ENCODE measurements at places on chromosomes 5 and 9. TPM values are rescaled to one million over a fixed set of nuclear protein-coding genes. Genes with fewer than 3 reads are reported as not detected.
A peak's percentile ranks its signal among the peaks of the same experiment; 100 is the strongest.

GRCh38 chr5:93156566-93156965 lies 424.5 kb downstream of the NR2F1-AS1 start:
- no peak for DNase-seq

GRCh38 chr5:68084396-68084795 lies 131.2 kb upstream of the PIK3R1 start:
- no peak for DNase-seq

DNA sequence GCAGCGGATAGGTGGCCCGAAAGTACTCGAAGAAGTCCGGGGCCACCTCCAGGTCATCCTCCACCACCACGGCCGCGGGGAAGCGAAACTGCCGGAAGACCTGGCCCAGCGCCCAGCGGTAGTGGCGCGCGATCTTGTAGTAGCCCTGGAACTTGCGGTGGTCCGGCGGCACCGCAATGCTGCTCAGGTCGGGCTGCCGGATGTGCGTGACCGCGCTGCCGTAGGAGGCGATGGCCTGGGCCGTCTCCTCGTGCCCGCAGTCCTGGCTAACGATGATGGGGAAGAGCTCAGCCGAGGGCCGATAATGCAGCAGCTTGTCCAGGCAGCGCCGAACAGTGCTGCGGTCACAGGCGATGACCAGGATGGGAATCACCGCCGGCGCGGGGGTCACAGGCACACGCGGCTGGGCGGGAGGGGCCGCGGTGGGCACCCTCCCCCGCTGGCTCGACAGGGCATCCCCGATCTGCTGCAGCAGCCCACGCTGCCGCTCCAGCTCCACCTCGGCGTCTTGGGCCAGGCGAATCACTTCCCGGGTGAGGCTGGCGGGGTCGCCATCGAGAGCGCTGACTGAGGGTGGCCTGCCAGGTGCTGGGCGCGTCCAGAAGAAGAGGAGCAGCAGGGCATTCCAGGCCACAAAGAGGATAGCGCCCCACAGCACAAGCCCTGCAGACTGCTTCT lies 10.2 kb downstream of the MGAT1 start:
- no peak for DNase-seq

DNA sequence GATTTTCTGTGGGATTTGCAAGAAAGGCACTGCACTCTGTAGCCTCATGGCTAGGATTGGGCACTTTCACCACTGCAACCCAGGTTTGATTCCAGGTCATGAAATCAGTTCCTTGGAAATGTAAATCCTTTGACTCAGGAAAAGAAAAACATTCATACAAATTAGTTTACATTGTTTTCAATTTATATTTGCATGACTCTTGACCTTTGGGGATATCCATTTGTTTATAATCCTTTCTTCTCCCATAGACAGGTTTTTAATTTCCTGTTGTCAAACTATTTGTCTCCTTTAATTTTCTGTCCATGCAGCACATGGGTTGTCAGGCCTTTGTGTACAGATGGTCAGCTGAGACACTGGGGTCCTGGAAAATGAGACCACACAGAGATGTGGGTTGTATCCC lies 801.5 kb downstream of the NR2F1-AS1 start:
- no peak for DNase-seq

DNA sequence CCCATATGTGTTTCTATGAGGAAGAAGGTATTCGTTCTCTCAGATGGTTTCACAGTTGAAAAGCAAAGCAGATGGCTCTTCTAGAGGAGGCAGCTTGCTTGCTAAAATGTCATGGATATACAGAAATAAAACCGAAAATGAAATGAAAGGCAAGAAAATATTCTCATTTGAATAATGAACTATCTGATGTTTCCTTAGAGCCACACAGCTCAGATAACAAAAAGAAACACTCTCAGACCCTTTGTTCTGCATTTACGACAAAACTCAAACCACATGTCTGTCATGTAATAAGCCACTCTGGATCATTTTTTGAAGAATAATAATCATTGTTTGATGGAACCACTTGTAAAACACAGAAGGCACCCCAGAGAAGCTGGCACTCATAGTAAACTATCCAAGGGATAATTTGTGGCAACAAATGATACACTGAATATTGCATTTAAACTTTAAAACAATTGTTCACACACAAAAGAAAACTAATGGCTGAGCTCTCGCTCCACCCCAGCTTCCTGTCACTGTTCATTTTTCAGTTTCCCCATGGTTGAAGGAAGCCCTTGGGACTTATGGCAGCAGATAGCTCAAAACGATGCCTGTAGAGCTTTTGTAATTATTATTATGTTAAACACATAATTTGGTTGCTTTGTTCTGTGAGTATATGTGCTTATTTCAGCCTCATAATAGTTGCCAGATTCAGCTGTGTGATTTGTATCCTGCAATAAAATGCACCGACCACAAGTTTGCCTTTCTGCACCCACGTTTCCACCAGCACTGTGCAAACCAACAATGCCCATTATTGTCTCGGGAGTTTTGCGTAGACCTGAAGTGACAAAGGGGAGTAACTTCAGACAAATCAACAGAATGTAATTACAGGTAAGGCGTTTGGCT lies 256.0 kb downstream of the TMEM167A start:
- no peak for DNase-seq

GRCh38 chr5:139725073-139725830 lies 70.4 kb upstream of the PSD2 start:
- peak; percentile 99 for DNase-seq

GRCh38 chr5:153919161-153919560 lies 119.5 kb downstream of the FAM114A2 start:
- no peak for DNase-seq

DNA sequence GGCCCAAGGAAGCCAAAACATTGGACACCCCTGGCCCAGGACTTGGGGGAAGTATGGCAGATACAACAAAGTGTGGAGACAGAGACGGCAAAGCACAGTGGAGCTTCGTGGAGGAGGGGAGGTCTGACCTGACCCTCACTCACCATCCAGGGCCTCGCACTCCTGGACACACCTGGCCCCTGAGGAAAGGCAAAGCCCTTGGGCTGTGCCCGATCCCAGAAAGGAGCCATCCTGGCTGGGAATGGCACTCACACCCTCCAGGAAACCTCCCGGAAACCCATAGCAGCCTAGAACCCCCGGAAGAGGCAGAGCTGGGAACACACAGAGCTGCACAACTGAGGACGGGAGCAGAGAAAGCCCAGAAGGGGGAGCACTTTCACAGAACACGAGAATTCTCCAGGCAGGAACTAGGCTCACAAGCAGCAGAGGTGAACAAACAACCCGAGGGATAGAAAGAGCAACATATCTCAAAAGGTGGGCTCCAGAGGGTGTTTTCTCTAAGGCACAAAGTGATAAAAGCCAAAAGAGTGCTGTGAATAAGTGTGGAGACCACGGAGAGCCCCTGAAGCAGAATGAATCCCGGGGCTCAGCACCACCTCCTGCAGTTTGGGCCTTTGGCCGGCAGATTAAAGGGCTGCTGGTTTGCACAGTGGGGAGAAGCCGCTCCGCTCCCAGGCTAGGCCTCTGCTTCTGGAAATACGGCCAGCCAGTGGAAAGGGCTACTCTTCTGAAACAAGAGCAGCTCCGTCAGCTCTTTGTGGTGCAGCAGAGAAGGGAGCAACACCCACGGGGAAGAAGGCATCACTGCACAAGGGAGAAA lies 108.2 kb downstream of the UBE2R2 start:
- peak; percentile 54 for DNase-seq

- peak; percentile 54 for DNase-seq
These were observed 36.9 kb upstream of the LURAP1L start for GRCh38 chr9:12737871-12738270.

GRCh38 chr9:73172901-73173215 lies 21.2 kb downstream of the ANXA1 start:
- DNase-seq = no peak

DNA sequence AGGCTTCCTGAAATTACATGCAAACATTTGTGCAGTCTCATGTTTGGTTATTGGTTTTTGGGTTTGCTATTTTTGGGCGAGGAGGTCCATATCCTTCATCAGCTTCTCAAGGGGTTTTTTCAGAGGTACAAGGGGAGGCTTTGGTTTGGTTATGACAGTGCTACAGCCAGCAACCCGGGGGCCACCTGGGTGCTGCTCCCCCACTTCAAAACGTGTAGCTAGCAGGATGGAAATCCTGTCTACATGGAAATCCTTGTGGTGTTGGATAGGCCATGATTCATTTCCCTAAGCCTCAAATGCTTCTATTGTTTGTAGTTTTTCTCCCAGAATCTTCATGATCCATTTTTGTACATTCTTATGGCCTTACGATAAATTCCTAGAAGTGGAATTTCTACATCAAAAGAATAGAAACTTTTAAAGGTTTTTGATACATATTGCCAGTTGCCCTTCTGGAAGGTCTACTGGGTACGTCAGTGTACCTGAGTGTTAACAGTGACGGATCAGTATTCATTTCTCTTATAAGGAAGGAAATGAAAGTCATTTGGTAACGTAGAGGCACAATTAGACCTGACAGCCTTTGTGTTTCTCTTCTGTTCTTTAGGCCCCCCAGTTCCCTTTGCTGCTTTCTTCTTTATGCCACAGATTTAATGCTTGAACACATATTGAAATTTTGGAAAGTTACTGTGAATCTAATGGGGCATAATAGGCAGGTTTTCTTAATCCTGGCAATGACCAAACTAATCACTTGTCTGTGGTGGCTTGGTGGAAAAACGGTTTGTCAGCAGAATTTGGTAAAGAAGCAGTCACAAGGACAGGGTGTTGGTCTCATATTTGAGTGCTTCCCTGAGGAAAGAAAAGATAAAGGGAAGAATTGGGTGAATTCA lies 69.7 kb upstream of the ABL1 start:
- DNase-seq = no peak

DNA sequence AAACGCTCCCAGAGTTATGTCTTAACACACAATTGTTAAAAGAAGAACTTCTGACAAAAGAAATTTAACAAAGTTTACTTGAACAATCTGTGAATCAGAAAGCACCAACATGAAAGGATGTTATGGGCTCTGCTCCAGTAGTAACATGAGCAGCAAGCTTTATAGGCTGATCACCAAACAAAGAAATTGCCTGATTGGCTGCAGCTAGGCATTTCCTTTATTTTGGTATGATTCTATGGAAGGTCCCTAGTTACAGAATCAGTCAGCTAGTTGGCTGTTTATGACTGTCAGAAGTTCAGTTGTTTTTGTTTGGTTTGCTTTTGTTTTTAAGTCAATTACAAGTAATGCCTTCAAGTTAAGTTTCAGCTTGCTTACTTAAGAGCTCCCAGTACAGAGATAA lies 102.4 kb upstream of the SMC2 start:
- no peak for DNase-seq

GRCh38 chr5:179400020-179400419 lies 54.8 kb upstream of the ADAMTS2 start:
- DNase-seq = no peak

GRCh38 chr9:71364186-71364955 lies 242.9 kb upstream of the TRPM3 start:
- no peak for DNase-seq

DNA sequence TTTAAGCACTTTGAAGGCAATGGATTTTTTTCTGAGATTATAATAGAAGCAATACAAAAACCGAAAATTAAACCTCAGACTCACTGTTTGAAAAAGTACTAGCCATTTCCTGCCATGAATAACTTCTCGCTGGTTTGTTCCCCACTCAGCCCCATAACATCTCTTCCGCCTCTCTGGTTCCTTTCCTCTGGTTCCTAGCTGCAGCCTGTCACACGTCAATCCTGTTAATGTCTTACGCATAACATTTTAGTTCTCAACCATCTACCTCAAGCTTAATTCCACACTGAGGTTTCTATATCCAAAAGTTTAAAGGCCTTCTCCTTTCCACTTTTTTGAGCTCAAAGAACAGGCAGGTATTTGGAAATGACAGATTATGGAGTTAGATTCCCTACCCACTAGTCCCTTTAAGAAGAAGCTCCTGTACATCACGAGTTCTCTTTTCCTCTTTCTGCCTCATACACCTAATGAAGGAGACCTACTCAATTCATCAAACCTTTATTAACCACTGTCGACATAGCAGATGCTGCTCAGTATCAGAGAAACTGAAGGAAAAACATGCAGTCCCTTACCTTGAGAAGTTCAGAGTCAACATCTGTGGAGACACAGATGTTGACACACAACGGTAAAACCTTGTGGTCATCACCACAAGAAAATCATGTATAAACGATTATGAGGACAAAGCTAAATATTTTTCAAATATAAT lies 243.0 kb upstream of the PTGER4 start:
- DNase-seq = no peak

DNA sequence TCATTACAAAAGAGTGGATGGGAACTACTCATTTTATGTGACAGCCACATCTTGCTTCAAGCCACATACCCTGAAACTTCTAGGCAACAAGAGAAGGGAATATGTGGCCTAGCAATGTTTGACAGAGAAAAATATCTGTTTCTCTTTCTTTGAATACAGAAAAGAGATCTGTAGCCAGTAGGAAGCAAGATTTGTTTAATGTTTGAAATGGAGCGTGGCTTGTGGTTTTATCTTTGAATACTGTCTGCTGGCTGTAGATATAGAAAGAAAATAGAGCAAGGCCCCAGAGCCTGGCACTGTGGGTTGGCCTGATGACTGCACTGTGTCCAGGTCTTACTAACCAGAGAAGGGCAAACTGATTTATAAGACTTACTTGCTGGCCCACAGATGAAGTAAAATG lies 133.8 kb downstream of the ARHGEF28 start:
- DNase-seq = no peak

- DNase-seq = no peak
These were observed 818.5 kb downstream of the SEMA5A start for GRCh38 chr5:8727396-8727795.

DNA sequence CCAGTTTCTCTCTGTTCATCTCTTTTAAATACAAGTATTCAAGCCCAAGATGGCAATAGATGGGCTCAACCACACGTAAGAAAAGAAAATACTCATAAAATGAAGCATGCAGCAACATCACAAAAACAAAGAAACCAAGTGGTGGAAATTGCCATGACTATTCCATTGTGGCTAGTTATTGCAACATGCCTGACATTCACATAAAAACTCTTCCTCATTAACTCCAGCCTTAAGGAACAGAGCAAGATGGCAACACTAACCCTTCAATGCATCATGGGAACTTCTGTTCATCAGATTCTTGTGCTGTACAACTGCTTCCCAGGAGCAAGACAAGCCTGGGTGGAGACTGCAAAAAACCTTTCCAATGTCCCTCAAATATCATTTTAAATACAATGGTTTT lies 1.4 kb upstream of the GLIS3 start:
- DNase-seq = no peak

GRCh38 chr9:136159851-136160250 lies 41.2 kb upstream of the TMEM250 start:
- DNase-seq = no peak

GRCh38 chr5:133928587-133929393 lies 39.6 kb downstream of the C5orf15 start:
- DNase-seq = no peak

- DNase-seq = no peak
These were observed 1222.9 kb downstream of the PTPRD start for GRCh38 chr9:9389904-9390303.

GRCh38 chr9:38000735-38001134 lies 68.3 kb downstream of the SHB start:
- no peak for DNase-seq

Gene LTC4S
- total RNA-seq = 0.94 TPM

Gene PCDHA1
- total RNA-seq = 0.10 TPM

Gene SLC36A2
- total RNA-seq = not detected

Gene PCDHGA7
- total RNA-seq = 2.3 TPM

Gene MARCHF6
- total RNA-seq = 44.0 TPM

Gene RGMB
- total RNA-seq = 206 TPM

Gene PCDHB12
- total RNA-seq = 5.4 TPM

Gene NDUFAF2
- 33.9 TPM for total RNA-seq

Gene SURF2
- total RNA-seq = 12.9 TPM

Gene BTNL8
- total RNA-seq = not detected

Measured in myocyte (in vitro differentiated cells).